ENCODE measurements at places on chromosomes 1 and 21. TPM values are rescaled to one million over a fixed set of nuclear protein-coding genes. Genes with fewer than 3 reads are reported as not detected.

DNA sequence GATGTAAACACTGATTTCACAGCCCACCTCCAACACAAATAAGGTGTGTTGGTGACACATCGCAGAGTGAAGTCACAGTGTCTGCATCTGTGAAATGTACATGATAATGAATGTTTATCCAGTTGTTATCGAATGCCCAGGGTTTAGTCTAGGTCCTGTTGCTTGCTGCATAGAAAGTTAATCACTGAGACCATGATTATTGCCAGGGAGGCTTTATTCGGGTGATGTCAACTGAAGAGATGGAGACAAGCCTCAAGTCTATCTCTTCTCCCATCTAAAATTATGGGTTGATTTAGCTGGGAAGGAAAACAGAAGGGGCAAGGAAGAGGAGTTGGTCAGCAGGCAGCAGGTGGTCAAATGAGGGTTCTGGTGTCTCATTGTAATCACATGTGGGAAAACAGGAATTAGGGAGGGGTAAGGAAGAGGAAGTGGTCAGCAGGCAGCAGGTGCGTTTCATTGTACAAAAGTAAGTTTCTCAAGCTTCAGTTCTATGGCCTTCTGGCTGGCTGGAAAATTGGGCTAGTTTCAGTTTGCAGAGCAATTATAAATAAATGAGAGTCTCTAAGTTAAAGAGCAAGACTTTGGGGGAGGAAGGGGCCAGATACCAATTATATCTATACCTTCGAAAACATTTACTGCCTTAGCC, 146.3 kb upstream of the DNAH14 start:
- no peak for DNase-seq

SPATA45 gene
- not detected for total RNA-seq

SPRR2B gene
- total RNA-seq: not detected

NBPF19 gene
- total RNA-seq: 12.4 TPM

- no peak for DNase-seq
These were observed 119.4 kb downstream of the MAST2 start for GRCh38 chr1:45922813-45923212.

RSRP1 gene
- 63.1 TPM for total RNA-seq

- DNase-seq: no peak
These were observed 202.4 kb downstream of the DNAH14 start for GRCh38 chr1:225131869-225132268.

All from activated naive CD8-positive, alpha-beta T cell treated with anti-CD3 and anti-CD28 coated beads for 36 hours (primary cell).